ENCODE measurements at places on chromosomes 7 and 10. TPM values are rescaled to one million over a fixed set of nuclear protein-coding genes. Genes with fewer than 3 reads are reported as not detected.

DNA sequence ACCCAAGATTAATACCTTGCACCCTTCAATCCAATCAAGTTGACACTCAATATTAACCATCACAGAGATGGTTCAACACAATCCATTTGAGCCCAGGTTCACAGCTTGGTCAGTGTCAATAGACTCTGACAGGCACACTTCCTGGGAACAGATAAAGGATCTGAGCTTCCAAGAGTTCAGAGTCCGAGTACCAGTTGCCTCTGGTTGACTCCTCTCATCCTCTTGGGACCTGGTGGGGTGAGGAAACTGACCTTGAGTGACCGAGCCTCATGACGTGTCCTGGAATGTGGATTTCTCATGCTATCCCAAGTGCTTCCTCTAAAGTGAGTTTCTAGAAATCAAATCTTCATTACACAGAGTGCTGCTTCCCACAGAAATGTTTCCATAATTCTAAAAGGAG is 162.0 kb downstream of the CYP26A1 start:
- DNase-seq: peak; percentile 72

- peak; percentile 78 for DNase-seq
Observed at GRCh38 chr7:46534664-46535588, 613.9 kb upstream of the IGFBP3 start.

DNA sequence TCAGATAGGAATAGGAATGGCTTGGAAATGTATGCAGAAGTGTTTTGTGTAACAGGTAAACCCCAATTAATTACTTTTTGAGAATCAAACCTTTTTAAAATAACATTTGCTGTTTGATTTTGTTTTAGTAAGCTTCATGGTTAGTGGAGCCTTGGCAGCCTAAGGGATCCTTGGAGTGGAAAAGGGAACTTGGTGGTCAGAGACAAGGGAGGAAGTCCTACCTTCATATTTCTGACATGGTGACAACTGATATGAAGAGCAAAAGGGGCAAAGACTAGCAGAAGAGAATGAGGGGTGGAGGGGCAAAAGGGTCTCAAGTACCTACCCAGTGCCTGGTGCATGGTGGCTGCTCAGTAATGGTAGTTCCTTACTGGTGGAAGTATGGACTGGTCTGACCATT is 32.3 kb downstream of the AHCYL2 start:
- no peak for DNase-seq

PHYHIPL gene
- 19.1 TPM for polyA plus RNA-seq

ASB15 gene
- polyA plus RNA-seq: 0.07 TPM

DNA sequence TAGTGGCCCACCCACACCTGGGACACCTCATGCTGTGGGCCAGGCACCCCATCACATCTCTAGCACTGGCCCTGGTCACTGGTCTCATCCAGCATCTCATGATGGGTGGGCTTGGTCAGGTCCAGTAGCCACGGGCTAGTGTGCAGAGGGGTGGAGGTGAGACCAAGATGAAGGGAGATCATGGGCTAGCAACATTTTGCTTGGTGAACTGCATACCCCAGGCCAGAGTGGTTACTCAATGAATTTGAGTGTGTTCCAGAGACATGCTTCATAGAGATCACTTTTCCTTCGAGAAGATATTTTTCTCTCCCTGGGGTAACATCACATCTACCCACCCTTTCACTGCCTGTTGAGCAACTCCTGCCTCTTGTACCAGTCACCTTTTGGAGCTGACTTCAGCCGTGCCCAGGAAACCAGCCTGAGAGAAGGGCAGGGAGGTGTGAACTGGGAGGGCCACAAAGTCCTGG is 44.2 kb downstream of the MINDY4 start:
- no peak for DNase-seq

DDC gene
- 213 TPM for polyA plus RNA-seq

RINT1 gene
- 21.0 TPM for polyA plus RNA-seq

- DNase-seq: no peak
Observed at GRCh38 chr7:4851459-4852422, 10.1 kb downstream of the PAPOLB start.

SEMA3D gene
- 14.4 TPM for polyA plus RNA-seq

HACD1 gene
- 18.6 TPM for polyA plus RNA-seq

All from large intestine (tissue), 12 donors.